ENCODE measurements at places on chromosomes 5 and 9.

- DNase-seq, result no peak
Measured at GRCh38 chr9:122031157-122031556, 62.0 kb downstream of the TTLL11 start.

DNA sequence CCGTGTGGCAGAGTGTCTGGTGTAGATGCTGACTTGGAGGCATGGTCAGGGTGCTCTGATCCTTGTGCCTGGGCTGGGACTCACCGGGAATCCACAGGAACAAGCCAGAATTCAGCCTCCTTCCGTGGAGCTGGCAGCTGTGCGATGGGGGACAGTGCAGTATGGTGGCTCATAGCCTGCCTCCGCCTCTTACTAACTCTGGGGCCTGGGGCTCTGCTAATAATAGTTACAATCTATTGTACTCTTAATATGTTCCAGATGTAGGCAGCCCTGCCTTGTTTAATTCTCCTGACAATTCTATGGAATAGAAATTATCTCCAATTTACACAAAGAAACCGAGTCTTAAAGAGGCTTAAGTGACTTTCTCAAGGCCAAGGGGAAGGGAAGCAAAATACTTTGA, 77.6 kb downstream of the PCDH1 start:
- no peak for DNase-seq

GRCh38 chr5:54443270-54443669, 12.2 kb upstream of the HSPB3 start:
- peak; percentile 79 for DNase-seq

- no peak for DNase-seq
Measured at GRCh38 chr5:157744051-157745011, 819 bp downstream of the LSM11 start.

DNA sequence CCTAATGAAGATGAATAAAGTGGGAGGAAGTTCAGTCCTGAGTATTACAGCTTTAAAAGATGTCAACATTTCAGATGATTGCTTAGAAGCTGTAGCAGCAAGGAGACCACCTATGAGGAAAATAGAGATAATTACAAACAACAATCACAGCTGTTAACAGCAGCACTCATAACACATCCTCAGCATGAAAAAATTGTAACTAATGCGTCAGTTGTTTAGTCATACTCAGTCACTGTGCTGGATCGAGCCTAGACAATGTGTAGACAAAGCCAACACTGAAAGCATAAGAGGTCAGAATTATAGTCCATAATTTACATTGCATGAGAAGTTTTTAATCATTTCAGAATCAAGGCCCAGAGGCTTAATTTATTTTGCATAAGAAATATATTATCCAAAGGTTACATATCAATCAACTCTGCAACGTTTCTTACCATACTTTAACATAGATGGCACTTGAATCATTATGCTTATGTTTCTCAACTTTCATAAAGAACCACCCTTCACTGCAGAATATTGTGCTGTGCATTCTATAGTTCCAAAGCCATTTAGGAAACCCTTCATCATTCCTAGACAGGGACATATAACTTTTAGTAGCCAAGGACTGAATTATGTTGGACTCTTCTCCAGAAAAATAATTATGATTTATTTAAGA, 60.2 kb upstream of the HAPLN1 start:
- no peak for DNase-seq

- peak; percentile 15 for DNase-seq
Measured at GRCh38 chr5:1246711-1247431, 21.7 kb downstream of the SLC6A18 start.

All from choroid plexus epithelial cell (primary cell).